Regular cardiac myocyte (primary cell): ENCODE measurements at places on chromosomes 4 and X. TPM values are rescaled to one million over a fixed set of nuclear protein-coding genes. Genes with fewer than 3 reads are reported as not detected.

Gene CENPVL1
- not detected in 2 replicates for total RNA-seq

Gene FAAH2
- not detected in 2 replicates for total RNA-seq

Gene BMPR1B
- 0.56 and 0.77 TPM in 2 replicates for total RNA-seq

Gene ZDHHC15
- total RNA-seq, result 0.19 and 0.56 TPM in 2 replicates

Gene COL4A6
- 3.7 and 4.6 TPM in 2 replicates for total RNA-seq

Gene CSTF2
- 13.0 and 30.9 TPM in 2 replicates for total RNA-seq

Gene DEFB131A
- not detected in 2 replicates for total RNA-seq

Gene GAGE13
- not detected in 2 replicates for total RNA-seq

Gene FRMD7
- total RNA-seq, result not detected in 2 replicates

Gene CYLC1
- total RNA-seq, result not detected in 2 replicates

Gene MAGEB2
- total RNA-seq, result not detected in 2 replicates

Gene MID2
- total RNA-seq, result 7.7 and 22.3 TPM in 2 replicates

Gene LAS1L
- 13.2 and 38.2 TPM in 2 replicates for total RNA-seq

Gene TLL1
- 0.38 and 0.85 TPM in 2 replicates for total RNA-seq

Gene CLDN34
- total RNA-seq, result not detected in 2 replicates

Gene PITX2
- total RNA-seq, result 0.28 and 0.77 TPM in 2 replicates

Gene DDX53
- total RNA-seq, result not detected in 2 replicates

Gene GSX2
- total RNA-seq, result under 0.01 TPM in 1 of 2 replicates, not detected in the other

Gene PIM2
- 5.2 and 7.0 TPM in 2 replicates for total RNA-seq

Gene FAM114A1
- 489 and 527 TPM in 2 replicates for total RNA-seq

Gene VCX2
- total RNA-seq, result 0.19 TPM in 1 of 2 replicates, not detected in the other

Gene CT45A3
- not detected in 2 replicates for total RNA-seq

Gene CXorf49
- not detected in 2 replicates for total RNA-seq

Gene KIT
- 2.8 and 3.8 TPM in 2 replicates for total RNA-seq

Gene CLDN22
- not detected in 2 replicates for total RNA-seq

Gene TLR10
- under 0.01 TPM in 1 of 2 replicates, not detected in the other for total RNA-seq

Gene IL2
- not detected in 2 replicates for total RNA-seq

Gene FGF2
- 79.8 and 147 TPM in 2 replicates for total RNA-seq

Gene MAP7D2
- 0.38 and 0.56 TPM in 2 replicates for total RNA-seq

Gene PDGFRA
- total RNA-seq, result 295 and 354 TPM in 2 replicates

Gene NAA11
- total RNA-seq, result not detected in 2 replicates

Gene RAP1GDS1
- 60.3 and 69.0 TPM in 2 replicates for total RNA-seq

Gene PHKA1
- total RNA-seq, result 5.0 and 6.2 TPM in 2 replicates

Gene NAP1L2
- 2.3 and 2.8 TPM in 2 replicates for total RNA-seq

Gene PNMA3
- under 0.01 and 0.28 TPM in 2 replicates for total RNA-seq

Gene TECRL
- total RNA-seq, result not detected in 2 replicates

Gene MAGED4
- 18.6 and 42.9 TPM in 2 replicates for total RNA-seq

Gene SOX3
- total RNA-seq, result not detected in 2 replicates

Gene FAM184B
- under 0.01 and 0.28 TPM in 2 replicates for total RNA-seq

Gene INTU
- 3.1 and 11.8 TPM in 2 replicates for total RNA-seq

Gene DIPK2B
- total RNA-seq, result under 0.01 and 0.19 TPM in 2 replicates

Gene ADGRA3
- 19.7 and 20.5 TPM in 2 replicates for total RNA-seq

Gene PFKFB1
- total RNA-seq, result 0.19 TPM in 1 of 2 replicates, not detected in the other

Gene SOD3
- total RNA-seq, result 9.4 and 156 TPM in 2 replicates

Gene CORIN
- total RNA-seq, result 0.58 and 0.85 TPM in 2 replicates

Gene PPP2R2C
- total RNA-seq, result not detected in 2 replicates

Gene SHROOM3
- total RNA-seq, result 3.3 and 3.9 TPM in 2 replicates

Gene FGF5
- total RNA-seq, result 11.0 and 23.8 TPM in 2 replicates

Gene DTHD1
- total RNA-seq, result not detected in 2 replicates

Gene TCEAL5
- not detected in 2 replicates for total RNA-seq

Gene CD40LG
- total RNA-seq, result not detected in 2 replicates

Gene TCEAL3
- 14.9 and 19.9 TPM in 2 replicates for total RNA-seq

Gene ABCG2
- 10.1 and 14.6 TPM in 2 replicates for total RNA-seq

Gene NOX1
- not detected in 2 replicates for total RNA-seq

Gene MAGEA8
- total RNA-seq, result not detected in 2 replicates

Gene NSUN7
- total RNA-seq, result under 0.01 TPM in 1 of 2 replicates, not detected in the other

Gene ARMCX1
- 45.4 and 63.1 TPM in 2 replicates for total RNA-seq
